Activated effector memory CD4-positive, alpha-beta T cell treated with anti-CD3 and anti-CD28 coated beads, Interleukin-2, amount 50 U/mL, for 16 hours (primary cell): ENCODE measurements at places on chromosomes 11 and 22.

DNA sequence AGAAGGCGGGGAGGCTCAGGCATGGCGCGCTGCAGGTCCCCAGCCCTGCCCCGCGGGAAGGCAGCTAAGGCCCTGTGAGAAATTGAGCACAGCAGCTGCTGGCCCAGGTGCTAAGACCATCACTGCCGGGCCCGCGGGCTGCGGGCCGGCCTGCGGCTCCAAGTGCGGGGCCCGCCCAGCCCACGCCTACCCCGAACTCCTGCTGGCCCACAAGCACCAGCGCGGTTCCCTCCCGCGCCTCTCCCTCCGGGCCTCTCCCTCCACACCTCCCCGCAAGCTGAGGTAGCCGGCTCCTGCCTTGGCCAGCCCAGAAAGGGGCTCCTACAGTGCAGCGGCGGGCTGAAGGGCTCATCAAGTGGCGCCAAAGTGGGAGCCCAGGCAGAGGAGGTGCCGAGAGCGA lies 4.6 kb upstream of the RDX start:
- DNase-seq = no peak

- DNase-seq = no peak
These were observed 78.2 kb downstream of the UVRAG start for GRCh38 chr11:75893251-75893650.

GRCh38 chr22:44220727-44221680 lies 40.3 kb downstream of the PARVG start:
- no peak for DNase-seq

- no peak for DNase-seq
These were observed 102.2 kb downstream of the MICAL3 start for GRCh38 chr22:17921871-17922821.

GRCh38 chr22:30580896-30581295 lies 6.4 kb upstream of the GAL3ST1 start:
- DNase-seq = no peak

DNA sequence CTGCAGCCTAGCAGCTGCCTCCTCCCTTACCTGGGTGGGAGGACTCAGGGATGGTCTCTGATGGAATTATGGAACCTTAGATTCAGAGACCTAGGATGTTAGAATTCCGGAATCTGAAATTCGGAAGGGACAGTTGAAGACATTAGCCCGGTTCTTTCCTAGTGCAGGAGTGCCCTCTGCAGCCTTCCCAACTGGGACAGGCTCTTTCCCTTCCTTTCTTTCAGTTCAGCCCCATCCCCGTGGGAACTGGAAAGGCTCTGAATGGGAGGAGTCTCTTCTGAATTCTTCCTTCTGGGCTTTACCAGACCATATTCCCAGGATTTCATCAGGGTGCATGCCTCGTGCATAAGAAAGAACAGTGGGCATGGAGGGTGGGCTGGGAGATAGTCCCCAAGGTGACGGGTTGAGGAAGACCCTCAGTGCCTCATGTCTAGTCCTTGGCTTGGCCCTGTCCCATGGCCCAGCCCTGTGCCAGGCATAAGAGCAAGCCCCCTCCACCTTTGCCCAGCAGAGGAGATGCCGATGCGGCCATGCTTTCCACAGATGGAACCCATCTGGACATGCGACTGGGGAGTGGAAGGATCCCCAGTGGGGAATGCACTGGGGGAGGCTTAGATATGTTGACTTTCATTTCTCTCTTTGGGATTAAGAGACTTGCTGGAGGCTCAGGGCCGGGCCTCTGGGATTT lies 14.4 kb downstream of the DNAJB13 start:
- DNase-seq = no peak
